NCI-H526 (cell line): ENCODE measurements at places on chromosomes 7 and 10.

GRCh38 chr7:154409703-154410311, 357.6 kb downstream of the DPP6 start:
- no peak for DNase-seq

DNA sequence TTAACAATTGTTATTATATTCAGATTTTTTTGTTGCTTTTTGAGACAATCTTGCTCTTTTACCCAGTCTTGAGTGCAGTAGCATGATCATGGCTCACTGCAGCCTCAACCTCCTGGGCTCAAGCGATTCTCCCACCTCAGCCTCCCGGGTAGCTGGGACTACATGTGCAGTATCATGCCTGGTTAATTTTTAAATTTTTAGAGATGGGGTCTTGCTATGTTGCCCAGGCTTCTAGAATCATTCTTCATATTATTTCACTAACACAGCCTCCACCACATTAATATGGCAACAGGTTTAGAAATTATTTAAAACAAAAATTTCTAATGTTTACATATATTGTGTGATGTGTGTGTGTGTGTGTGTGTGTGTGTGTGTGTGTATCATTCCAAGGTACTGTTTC, 1.4 kb upstream of the LAMTOR4 start:
- no peak for DNase-seq

GRCh38 chr10:7547829-7548228, 118.9 kb downstream of the ITIH5 start:
- DNase-seq, result no peak

- DNase-seq, result no peak
Observed at GRCh38 chr10:99369126-99369525, 40.0 kb downstream of the CNNM1 start.

- DNase-seq, result no peak
Observed at GRCh38 chr7:40316176-40316575, 181.4 kb downstream of the SUGCT start.

GRCh38 chr10:35460852-35461460, 124.6 kb downstream of the CCNY start:
- no peak for DNase-seq

DNA sequence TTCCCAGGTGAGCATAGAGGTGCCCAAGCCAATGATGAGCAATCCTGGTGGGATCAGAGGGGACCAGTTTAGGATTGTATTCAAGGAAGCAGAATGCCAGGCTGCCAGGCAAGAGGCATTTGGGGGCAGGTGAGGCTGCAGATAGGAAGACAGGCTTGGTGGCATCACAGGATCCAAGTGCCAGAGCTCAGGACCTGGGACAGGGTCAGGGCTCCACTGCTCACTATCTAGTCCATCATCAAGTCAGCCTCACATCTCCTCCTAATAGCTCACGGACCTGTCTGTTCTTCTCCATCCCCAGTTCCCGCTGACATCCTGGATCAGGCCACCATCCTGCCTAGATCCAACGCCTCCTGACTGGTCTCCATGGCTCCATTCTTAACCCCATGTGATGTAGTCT, 47.6 kb downstream of the CYP26A1 start:
- no peak for DNase-seq

DNA sequence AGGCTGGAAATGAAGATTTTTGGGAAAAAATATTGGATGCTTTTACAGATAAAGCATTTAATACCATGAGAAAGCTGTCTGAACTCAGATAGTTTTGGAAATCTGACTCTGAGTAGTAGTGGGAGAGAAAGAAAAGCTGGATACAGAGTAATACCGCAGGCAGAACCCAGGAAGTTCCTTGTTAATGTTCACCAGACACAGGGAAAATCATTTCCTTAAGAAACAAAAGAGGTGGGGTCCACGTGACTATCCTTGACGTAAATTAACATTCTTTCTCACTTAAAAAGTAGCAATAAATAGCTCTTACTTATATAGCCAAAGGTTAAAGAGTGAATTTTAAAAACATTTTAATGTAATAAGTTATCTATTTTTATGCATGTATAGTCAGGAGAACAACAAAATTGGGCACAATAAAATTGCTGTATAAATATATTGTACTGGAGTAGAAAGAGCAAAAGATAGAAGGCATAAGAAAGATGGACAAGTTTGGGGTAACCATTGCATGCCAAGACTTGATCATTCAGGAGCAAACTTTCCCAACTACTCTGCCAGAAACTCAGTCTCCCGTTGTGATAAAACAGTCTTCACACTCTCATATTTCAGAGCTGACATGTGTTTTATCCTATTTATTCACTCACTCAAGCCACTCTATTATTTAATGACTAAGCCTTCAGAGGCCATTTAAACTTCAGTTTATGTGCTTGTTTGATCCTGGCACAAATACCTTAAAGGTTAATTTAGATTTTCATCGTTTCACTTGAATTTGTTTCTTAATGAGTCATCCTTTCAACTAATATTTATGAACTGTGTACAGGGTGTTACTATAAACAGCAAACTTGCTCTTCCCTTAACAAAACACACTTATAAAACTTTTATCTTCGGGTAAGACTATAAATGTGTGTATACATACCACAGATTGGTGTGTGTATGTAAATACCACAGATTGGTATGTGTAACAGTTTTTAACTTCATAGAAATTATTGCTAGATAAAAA, 143.1 kb downstream of the GNAI1 start:
- DNase-seq, result no peak

- DNase-seq, result no peak
Observed at GRCh38 chr7:1661461-1661860, 8.6 kb upstream of the ELFN1 start.

GRCh38 chr7:30634193-30634626, 39.5 kb downstream of the GARS1 start:
- no peak for DNase-seq

DNA sequence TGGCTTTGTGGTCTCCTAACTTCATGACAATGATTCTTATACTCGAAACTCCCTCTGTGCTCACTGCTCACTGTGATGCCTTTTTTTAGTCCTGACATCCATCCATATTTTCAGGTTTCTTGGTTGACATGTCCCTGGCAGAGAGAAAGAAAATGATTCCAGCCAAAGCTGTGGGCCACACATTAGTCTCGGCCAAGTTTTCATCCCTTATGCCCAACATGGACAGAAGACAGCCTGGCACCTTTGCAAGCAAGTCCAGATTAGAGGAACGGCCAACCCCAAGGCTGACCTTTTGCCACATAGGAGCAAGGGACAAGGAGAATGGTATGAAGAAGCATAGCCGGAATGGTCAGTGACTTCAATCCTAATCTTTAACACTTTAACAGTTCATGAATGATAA, 8.7 kb upstream of the OPALIN start:
- DNase-seq, result no peak

- DNase-seq, result no peak
Observed at GRCh38 chr10:63710703-63711102, 189.5 kb downstream of the REEP3 start.

DNA sequence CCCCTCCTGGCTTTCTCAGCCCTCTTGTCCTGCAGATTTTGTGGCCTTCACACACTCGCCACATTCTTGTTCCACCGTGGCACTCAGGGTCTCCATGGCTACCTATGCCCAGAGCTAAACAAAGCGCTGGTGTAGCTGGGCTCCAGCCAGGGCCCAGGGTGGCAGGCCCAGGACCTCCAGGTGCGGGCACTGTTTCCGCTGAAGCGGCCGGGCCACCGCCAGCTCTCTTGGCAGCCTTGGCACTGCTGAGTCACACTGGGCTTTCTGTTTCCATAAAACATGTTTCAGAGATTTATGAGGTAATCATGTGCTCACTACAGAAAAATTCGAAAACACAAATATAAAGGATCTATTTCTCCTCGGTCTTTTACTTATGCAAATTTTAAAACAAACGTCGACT, 51.3 kb downstream of the AOC1 start:
- DNase-seq, result peak; percentile 57

DNA sequence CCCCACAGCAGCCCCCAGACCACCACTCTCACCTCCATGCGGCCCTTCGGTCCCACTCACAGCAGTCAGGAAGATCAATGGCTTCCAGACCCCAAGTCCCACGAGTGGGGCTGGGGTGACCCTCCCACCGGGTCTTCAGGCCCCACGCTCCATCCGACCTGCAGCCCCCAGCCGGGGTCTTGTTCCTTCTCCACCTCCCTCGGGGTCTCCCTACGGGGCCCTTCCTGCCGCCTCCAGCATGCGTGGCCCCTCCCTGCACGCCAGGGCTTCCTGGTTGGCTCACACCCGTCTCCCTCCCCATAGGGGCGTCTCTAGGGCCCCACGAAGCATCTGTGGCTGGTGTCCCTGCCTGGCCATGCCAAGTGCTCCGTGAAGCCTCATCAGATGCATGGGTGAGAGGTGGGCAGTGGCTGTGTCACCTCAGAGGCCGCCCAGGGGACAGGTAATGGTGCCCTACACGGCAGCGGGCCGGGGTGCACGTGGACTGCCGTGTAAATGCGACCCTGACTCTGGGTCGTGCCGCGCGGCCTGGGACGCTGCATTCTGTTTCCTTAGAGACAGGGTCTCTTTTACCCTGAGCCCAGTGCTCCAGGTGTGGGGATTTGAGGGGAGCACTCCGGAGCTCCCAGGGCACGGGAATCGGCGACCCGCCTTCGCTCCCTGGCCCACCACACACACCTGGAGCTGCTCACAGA, 19.9 kb downstream of the ADAP1 start:
- no peak for DNase-seq

GRCh38 chr7:41655426-41655825, 47.5 kb downstream of the INHBA start:
- no peak for DNase-seq

- no peak for DNase-seq
Observed at GRCh38 chr7:6395898-6396595, 51.7 kb downstream of the DAGLB start.

- DNase-seq, result no peak
Observed at GRCh38 chr7:4764402-4765007, 10.9 kb upstream of the AP5Z1 start.
